GM12878 (cell line): ENCODE measurements at places on chromosomes 1 and 21.

DNA sequence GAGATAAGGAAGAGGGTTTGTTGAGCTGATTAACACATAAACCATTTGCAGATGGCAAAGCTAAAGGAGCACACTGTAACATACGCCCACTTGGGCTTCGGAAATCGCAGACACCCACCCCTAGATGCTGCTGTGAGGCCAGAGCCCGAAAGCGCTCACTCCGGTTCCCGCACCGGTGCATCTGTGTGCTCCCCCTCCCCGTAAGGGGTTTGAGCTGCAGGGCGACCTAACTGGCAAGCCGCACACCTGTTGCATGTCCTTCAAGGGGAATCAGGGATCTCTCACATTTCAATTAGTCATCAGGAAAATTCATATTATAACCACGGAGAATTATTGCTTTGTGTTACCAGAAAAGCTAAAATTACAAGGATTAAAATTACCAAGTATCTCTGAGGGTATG, 1.4 kb upstream of the CFH start:
- no peak for DNase-seq

DNA sequence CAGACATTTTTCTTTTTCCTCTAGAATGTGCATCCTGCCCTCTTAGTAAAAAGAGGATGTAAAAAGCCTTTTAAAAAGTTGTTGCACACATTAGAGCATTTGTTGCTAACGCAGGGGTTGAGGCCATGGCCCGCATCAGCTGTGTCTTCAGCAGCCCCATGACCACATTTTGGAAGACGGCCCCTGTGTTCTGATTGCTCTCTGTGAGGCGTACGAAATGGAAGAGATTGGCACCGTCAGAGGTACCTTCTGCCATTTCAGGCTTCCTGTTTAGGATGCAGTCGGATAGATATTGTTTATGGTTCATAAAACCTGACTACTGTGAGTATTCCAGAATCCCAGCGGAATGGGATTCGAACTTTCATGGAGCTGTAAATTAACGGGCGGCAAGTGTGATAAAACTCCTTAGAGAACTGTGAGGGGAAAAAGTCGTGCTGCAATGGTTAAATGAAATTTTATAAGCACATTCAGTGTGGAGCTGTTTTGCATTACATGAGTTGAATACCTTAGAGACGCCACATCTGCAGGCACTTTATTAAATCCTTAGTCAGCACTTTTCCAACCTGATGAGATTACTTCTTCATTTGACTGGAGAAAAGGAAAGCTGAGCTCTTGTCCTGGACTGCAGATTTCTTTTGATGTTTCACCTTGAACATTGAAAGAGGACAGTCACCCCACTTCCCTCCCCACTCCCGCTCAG, 273.9 kb downstream of the TM2D1 start:
- no peak for DNase-seq

DNA sequence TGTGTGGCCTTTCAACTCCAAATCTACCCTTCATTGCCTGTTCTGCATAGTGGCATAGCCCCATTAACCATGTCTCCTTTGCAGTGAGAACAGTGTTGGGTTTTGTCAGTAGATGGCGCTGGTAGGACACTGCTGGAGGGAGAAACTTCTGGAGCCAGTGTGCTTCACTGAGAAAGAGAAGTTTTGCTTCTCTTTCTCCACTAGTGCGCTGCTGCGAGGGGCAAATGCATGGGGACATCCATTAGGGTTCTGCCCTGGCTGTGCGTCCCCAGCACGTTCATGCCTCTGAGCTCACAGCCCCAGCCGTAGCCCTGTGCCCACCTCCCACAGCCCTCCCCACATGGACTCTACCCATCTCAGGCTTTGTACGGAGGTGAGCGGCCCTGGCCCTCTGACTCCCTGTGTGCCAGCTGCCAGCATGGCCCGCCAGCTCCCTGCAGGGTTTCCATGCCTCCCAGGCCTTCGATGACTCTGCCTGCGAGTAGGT, 53.1 kb downstream of the RIMS3 start:
- peak; percentile 46 for DNase-seq

- no peak for DNase-seq
Observed at GRCh38 chr1:32977546-32978087, 13.0 kb upstream of the RNF19B start.

DNA sequence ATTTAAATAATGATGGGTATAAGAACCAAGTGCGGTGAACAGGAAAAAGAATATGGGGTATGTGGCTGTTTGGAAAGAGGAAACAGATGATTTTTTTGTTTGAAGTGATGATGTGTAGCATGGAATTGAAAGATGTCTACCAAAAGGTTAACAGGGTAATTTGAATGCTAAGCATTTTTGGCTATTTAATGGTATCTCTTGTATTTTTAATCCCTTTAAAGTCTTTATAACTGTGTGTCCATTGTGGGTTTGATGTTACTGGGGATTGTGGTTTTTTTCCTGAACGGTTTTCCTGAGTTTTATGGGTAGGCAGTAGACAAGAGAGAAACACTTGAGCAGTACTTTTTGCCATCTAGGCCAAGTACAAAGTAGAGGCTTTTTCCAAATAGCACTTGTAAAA, 63.2 kb downstream of the PRDM2 start:
- no peak for DNase-seq

DNA sequence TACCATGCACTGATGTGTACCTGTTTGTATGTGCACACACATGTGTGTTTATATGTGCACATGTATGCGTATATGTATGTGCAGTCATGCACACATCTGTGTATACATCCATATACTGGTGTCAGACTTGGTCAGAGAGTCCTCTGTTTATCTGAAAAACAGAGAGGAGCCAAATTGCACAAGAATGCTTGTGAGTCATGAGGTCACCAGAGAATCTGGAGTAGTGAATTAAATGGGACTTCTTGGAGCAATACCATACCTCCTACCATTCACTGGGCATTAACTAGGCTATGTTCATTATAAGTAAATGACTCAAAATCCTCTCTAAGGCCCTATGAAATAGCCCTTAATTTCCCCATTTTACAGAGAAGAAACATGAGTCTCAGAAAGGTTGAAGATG, 272.1 kb upstream of the C1orf87 start:
- no peak for DNase-seq

- no peak for DNase-seq
Observed at GRCh38 chr1:24926563-24927249, 3.4 kb downstream of the RUNX3 start.

DNA sequence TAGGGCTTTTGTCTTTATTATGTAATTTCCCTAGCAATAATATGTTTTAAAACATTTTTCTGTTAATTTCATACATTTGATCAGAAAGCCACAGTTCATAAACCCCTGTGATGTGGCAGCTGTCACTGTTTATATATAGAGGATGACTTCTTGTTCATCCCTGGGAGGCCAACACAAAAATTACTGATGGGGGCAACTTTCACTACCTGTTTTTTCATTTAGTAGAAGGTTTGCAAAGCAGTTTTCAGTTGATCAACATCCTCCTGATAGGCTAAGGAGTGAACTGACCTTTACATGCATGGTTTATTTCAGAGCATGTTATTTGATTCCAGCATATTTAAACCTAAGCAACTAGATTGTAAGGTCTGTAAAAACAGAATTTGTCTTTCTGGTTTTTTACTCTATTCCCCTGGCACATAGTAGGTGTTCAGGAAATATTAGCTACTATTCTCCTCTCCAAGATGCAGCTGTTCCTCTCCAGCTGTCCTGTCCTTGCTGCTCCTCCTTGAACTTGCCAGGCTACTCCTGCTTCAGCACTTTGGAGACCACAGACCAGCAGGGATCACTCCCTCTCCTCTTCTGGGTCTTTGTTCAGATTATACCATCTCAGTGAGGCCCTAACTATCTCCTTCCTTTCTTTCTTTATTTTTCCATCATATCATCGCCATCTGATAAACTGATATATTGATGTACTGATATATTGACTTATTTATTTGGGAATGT, 54.7 kb downstream of the ROR1 start:
- DNase-seq, result no peak

GRCh38 chr21:42106425-42106824, 35.3 kb downstream of the UMODL1 start:
- DNase-seq, result no peak

GRCh38 chr21:44500111-44500510, 39.9 kb downstream of the KRTAP10-1 start:
- DNase-seq, result no peak

DNA sequence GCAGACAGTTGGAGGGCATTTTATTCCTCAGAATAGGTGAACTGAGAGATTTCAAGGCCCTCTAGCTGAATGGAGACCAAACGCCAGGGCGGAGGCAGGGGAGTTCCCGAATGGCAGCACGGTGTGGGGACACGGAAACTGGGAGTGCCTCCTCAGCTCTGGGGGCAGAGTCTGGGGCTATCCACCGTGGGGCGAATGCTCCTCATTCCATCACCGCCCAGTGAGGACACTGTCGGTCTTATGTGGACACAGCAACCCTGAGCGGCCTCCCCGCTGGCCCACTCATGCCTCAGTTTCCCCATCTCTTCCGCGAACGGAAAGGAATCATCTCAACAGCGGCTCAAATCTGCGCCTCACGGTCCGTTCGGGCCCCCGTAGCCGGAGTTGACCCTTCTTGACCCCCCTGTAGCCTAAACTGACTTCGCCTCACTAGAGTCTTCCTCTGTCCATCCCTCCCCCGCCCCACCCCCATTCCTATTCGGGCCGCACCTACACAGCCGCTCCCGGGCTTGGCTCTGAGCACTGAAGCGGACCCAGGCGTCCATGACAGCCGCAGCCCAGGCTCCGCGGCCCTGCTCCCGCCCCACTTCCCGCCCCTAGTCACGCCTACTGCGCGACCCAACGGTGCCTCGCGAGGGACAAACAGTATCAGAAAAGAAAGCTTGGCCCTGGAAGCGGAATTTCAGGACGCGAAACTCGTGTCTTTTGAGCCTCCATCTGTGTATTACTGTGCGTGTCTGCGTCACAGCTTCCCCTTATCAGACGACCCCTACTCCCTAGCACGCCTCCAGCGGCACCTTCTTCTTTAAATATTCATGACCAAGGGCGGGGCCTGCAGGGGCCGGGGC, at the start of gene PEX11B:
PEX11B (minus strand) TSS at position 574 of the 848 bp plus-strand sequence; CDS start at position 545, 29 bp downstream.
- peak; percentile 75 for DNase-seq

GRCh38 chr1:9680828-9681227, 29.3 kb downstream of the PIK3CD start:
- DNase-seq, result no peak

DNA sequence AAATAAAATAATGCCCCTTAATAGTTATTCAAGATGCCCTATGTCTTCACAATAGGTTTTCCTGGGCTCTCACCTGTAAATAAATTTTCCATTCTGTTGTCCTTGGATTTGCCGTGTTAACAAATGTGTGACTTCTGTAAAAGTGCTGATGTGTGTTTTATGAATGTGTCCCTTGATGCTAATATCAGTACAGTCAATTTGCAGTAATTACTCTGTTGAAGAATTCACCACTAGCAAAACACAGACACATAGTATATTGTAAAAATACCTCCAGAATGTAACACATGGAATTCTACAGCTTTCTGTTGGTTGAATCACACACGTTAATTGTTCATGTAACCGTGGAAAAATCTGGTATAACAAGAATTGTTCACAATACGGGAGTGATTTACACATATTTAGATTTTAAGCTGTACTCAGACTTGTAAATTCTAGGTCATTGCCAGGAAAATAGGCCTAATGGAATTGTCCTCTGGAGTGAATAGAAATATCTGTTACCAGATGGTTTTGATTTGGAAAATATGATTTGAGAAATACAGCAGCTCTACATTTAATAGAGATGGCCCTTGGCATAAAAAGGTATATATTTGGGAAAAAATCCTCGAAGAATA, 36.7 kb upstream of the KCNK2 start:
- DNase-seq, result no peak

GRCh38 chr1:3527774-3528173, 73.3 kb downstream of the ARHGEF16 start:
- DNase-seq, result no peak

- no peak for DNase-seq
Observed at GRCh38 chr21:45049714-45050344, 24.6 kb upstream of the ADARB1 start.

- no peak for DNase-seq
Observed at GRCh38 chr21:34797921-34798535, 129.2 kb downstream of the CLIC6 start.

DNA sequence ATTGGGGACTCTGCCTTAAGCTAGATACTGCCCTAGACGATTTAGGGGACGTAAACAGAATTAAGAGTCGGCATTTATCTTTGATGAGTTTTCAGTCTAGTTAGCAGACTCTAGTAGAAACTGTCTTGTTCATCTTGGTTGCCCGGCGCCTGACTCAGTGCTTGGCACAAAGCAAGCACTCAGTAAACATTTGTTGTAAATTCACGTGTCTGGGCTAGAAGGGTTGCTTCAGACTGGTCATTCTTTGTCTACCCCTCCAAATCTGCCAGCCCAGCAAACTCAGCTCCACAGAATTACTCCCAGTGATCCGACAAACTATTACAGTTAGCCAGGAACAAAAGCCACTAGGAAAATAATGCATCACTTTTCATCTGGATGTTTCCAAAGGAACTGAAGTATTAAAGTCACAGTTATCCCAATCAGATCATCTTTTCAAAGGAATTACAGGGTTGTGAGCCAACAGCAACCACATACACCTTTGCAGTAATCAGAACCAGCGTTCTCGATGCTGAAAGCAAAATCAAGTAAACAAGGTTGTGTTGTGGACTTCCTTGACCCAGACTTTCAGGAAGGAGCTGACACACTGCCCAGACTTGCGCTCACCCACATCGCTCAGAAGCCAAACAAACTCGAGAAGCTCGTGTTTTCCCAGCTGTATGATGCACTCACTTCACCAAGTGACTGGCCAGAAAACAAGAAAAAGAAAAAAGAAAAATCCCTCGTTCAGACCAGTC, 66.5 kb upstream of the GADD45A start:
- no peak for DNase-seq

DNA sequence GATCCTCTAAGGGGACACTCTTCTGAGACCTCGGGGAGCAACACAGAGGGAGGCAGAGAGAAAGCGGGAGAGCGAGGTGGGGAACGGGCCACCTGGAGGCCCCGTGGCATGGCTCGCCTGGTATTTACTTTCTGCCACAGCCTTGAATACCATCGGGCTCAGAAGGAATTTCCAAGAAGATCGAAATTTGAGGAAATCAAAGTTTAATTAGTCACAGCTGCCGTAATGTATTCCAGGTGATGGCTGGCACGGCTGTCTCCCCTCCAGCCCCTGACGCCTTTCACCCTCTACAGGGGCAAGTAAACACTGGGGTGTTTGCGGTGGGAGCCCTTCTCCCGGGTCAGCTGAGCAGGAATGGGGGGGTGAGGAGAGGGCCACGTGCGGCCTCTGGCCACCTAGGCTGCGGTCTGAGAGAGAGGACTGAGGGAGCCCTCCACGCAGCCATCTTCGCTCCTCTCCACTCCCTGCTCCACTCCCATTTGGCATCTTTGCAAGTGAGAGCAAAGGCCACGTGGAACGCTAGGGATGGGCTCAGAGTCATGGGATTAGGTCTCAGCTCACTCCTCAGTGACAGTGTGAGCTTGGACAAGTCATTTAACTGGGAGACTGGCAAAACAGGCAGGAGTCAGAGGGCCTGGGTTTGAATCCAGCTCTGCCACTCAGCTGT, 125.2 kb downstream of the SYF2 start:
- DNase-seq, result no peak

- no peak for DNase-seq
Observed at GRCh38 chr1:168607872-168608428, 31.5 kb downstream of the XCL1 start.
